Left ventricle myocardium inferior (tissue), 1 donor: ENCODE measurements at places on chromosomes 12 and 14. TPM values are rescaled to one million over a fixed set of nuclear protein-coding genes. Genes with fewer than 3 reads are reported as not detected.

LHX5 gene
- not detected for total RNA-seq

TCL1B gene
- total RNA-seq, result not detected

GRCh38 chr12:50537538-50537919 is 32.7 kb downstream of the DIP2B start:
- H3K36me3 ChIP-seq, result no peaks in the 10 kb centered on the region
- no peak overlapping the region for H3K27ac ChIP-seq
- no peak for DNase-seq
- H3K27me3 ChIP-seq, result no peaks in the 10 kb centered on the region

CCDC60 gene
- total RNA-seq, result not detected

- no peaks in the 10 kb centered on the region for H3K4me1 ChIP-seq
- peaks cover 29% of the 10 kb centered on the region for H3K27me3 ChIP-seq
- H3K36me3 ChIP-seq, result no peaks in the 10 kb centered on the region
- H3K27ac ChIP-seq, result no peak overlapping the region
- H3K4me3 ChIP-seq, result no peak overlapping the region
- DNase-seq, result no peak
Observed at GRCh38 chr12:131327521-131328488, 374.1 kb downstream of the ADGRD1 start.

ACRBP gene
- total RNA-seq, result 1.4 TPM

ZNF641 gene
- 16.0 TPM for total RNA-seq

DNA sequence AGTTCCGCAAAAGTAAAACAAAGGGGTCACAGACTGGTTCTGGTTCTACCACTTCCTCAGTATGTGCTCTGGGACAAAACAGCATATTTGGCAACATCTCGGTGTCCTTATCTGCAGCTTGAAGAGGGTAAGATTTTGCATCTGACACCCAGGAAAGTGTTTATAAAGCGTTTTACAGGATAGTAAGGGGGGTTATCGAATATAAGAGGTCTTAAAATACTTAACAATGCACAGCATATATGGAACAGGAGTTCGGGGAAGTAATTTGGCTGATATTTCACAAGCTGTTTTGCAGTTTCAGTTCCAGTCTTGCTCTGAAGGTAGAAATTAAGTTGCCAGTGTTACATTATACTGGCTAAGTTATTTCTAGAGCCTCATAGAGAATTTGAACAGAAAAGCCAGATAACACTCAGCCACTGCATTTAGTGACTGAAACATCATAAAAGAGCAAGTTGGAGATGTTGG is 904 bp upstream of the MAP4K5 start:
- no peak for DNase-seq
- H3K36me3 ChIP-seq, result no peaks in the 10 kb centered on the region
- H3K4me3 ChIP-seq, result peak overlapping the region; percentile 90
- H3K4me1 ChIP-seq, result peaks cover 40% of the 10 kb centered on the region

GRCh38 chr12:64450057-64450640 is 1.8 kb upstream of the TBK1 start:
- H3K4me1 ChIP-seq, result peaks cover 36% of the 10 kb centered on the region
- no peak overlapping the region for H3K4me3 ChIP-seq
- no peaks in the 10 kb centered on the region for H3K27me3 ChIP-seq
- no peak overlapping the region for H3K27ac ChIP-seq
- DNase-seq, result no peak
- H3K36me3 ChIP-seq, result peaks cover 39% of the 10 kb centered on the region

GRCh38 chr12:91577586-91578539 is 395.2 kb upstream of the DCN start:
- H3K4me3 ChIP-seq, result peak overlapping the region; percentile 46
- no peaks in the 10 kb centered on the region for H3K36me3 ChIP-seq
- no peak for DNase-seq
- no peak overlapping the region for H3K27ac ChIP-seq
- peaks cover 13% of the 10 kb centered on the region for H3K4me1 ChIP-seq
- no peaks in the 10 kb centered on the region for H3K27me3 ChIP-seq

DLGAP5 gene
- 0.14 TPM for total RNA-seq

DNA sequence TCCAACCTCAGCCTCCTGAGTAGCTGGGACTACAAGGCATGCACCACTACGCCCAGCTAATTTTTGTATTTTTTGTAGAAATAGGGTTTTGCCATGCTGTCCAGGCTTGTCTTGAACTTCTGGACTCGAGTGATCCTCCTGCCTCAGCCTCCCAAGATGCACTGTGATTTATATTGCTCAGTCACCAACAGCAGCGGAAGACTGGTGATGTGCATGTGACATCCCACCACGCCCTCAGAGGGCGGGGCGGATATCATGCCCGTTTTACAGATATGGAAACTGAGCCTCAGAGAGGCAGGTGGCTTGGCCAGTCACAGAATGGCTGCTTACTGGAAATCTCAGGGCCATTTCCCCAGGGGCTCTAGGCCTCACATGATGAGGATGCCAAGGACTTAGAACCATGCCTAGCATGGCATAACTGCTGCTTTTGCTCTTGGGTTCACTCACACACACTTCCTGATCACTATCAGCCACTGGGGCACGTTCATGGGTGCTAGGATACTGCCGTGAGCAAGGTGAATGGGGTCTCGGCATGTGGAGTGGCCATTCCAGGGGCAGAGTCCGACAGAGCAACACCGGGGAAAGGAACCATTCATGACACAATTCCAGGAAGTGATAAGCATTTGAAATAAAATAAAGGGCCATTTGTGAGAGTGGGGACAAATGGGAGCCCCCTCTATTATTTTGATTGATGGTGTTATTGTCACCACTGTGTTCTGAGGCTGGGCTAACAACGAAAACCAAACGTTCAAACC is 31.9 kb downstream of the RBM19 start:
- DNase-seq, result no peak
- H3K4me1 ChIP-seq, result no peaks in the 10 kb centered on the region

DNA sequence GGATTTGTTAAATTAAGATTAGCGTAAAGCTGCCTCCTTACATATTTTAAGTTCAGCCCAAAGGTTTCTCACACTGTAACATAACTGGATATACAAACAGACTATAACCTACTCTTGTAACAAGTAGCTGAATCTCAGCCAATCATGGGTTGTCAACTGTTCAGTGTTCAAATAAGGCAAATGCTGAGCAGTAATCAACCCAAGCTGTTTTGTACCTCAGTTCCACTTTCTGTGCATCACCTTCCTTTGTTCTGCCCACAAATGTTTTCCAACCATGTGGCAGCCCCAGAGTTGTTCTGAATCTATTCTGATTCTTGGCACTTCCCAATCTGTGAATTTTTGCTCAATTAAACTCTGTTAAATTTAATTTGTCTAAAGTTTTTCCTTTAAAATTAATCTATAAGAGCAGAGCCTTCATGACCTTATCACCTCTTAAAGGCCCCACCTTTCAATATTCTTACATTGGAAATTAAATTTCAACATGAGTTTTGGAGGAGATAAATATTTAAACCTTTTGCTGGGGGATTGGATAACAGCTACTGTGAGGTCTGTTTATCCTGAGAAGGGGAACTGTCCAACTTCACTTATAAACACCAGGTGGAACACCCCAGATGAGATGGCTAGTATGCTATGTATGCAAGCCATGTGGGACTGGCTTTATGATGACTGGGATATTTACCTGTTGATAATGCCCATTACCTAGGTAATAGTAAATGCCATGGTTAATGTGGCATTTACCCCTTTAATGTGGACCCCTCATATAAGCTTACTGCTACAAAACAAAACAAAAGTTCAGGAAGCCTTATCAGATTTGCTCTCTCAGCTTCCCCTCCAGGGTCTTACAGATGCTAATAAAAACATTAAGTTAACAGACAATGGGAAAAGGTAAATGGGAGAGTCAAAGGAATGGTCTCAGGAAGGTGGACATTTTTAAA is 42.2 kb upstream of the ARID2 start:
- no peaks in the 10 kb centered on the region for H3K27me3 ChIP-seq
- no peaks in the 10 kb centered on the region for H3K36me3 ChIP-seq
- no peak overlapping the region for H3K4me3 ChIP-seq

LIN7A gene
- total RNA-seq, result 11.9 TPM

DNA sequence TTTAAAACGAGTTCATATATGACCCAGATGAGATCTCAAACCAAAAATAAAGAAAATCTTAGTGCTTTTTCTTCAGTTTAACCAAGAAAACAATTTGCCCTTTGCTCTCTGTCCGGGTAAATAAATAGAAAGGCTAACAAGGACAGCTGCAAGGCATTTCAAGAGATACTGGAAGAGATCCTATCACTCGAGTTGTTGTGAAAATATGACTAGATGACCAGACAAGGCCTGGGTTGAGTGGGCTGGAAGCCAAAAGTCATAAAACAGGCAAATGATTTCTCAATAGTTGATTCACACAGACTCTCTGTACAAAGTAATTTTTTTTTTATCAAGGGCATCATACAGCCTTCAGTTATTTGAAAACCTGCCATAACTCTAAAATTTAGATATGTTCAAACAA is 55.9 kb upstream of the AVPR1A start:
- H3K4me1 ChIP-seq, result peaks cover 11% of the 10 kb centered on the region
- H3K4me3 ChIP-seq, result no peak overlapping the region
- no peaks in the 10 kb centered on the region for H3K27me3 ChIP-seq
